M059J (cell line): ENCODE measurements at places on chromosomes 7 and 10. TPM values are rescaled to one million over a fixed set of nuclear protein-coding genes. Genes with fewer than 3 reads are reported as not detected.

The VWDE gene
- total RNA-seq = 3.2 and 4.4 TPM in 2 replicates

The WDFY4 gene
- not detected in 2 replicates for total RNA-seq

The NUDT13 gene
- total RNA-seq = not detected in 2 replicates

The KCP gene
- total RNA-seq = not detected in 2 replicates

The SPDYE11 gene
- not detected in 2 replicates for total RNA-seq

The GDF2 gene
- not detected in 2 replicates for total RNA-seq

GRCh38 chr7:115409682-115410433, 488.0 kb downstream of the MDFIC start:
- DNase-seq = no peak

- peak; percentile 89 for DNase-seq
Measured at GRCh38 chr10:49550563-49550962, 11.6 kb upstream of the ERCC6 start.

- no peak for DNase-seq
Measured at GRCh38 chr7:45086331-45087065, 2.3 kb downstream of the NACAD start.

DNA sequence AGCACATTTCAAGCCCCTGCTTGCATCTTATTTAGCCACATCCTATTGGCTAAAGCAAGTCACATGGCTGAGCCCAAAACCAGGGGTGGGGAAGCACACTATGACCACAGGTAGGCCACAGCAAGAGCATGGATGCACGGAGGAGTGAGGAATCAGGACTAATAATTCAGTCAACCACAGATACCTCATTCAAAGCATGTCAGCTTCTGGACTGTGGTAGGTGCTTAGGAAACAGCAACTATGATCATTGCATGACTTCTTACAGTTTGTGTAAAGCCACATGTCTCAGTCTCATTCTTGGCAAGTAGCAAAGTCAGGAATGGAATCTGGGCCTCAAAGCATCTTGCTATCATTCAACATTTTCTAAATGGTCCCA, 79.0 kb upstream of the EMX2 start:
- DNase-seq = no peak

DNA sequence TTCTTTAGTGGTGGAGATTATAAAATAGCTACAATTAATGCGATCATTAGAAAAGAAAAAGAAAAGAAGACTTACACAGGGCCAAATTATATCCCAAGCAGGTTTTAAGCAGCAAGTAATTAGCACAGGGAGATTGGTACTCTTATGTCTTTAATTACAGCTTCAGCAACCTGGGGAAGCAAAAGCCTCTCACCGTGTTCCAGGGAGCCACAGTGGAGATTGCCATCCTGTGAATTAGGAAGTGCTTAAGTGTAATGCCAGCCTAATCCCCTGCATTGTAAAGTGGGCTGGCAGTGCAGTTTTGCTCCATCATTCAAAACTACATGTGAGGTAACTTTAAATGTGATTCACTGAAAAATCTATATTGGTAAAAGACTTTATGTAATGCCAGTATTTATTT, 533.5 kb upstream of the COBL start:
- DNase-seq = no peak

- no peak for DNase-seq
Measured at GRCh38 chr10:83476211-83476610, 663.1 kb upstream of the GHITM start.

- DNase-seq = no peak
Measured at GRCh38 chr10:133339708-133340380, 3.1 kb upstream of the CALY start.

GRCh38 chr10:89975771-89976170, 274.4 kb downstream of the KIF20B start:
- DNase-seq = no peak

- DNase-seq = peak; percentile 91
Measured at GRCh38 chr7:101941481-101942383, 124.3 kb downstream of the CUX1 start.

DNA sequence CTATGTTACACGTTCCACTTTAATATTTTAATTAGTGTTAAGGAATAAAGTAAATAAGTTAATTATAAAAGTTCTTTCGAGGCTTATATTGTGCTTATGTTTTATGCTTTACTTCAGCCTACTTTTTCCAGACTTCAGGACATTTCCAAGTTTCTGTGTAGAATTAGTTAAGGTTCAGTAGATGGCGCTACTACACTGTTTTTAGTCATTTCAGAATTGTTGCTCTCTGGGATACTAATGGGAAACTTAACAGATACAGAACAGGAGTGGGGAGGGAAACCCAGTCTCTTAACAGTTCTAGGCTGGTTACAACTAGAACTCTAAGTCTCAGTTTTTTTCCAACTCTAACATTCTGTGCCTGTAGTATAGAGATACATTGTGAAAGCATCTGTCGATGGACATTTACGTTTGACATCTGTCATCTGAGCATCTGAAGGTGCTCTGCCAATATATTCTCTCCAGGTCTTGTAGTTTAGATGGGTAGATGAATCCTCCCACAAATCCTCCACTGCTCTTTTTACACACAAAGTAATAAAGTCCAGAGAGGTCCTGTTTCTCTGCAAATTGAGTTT, 56.8 kb upstream of the FAM171A1 start:
- peak; percentile 41 for DNase-seq

- no peak for DNase-seq
Measured at GRCh38 chr7:19295376-19295775, 150.2 kb upstream of the FERD3L start.

DNA sequence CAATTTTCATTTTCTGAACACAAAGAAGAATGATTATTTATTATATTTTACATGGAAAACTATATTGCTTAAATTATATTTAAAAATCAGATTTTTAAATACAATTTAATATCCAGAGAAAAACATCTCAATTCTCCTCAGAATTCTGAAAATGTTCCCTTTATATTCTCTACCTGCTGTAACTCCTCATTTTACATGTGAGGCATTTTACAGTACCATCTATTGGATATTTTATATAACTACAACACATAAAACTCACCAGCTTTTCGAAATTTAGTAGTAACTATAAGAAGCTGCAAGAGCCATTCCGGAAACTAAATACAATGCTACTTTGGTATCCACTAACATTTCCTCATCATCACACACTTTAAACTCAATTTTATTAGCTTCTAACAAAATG, 264.6 kb downstream of the DGKB start:
- no peak for DNase-seq

DNA sequence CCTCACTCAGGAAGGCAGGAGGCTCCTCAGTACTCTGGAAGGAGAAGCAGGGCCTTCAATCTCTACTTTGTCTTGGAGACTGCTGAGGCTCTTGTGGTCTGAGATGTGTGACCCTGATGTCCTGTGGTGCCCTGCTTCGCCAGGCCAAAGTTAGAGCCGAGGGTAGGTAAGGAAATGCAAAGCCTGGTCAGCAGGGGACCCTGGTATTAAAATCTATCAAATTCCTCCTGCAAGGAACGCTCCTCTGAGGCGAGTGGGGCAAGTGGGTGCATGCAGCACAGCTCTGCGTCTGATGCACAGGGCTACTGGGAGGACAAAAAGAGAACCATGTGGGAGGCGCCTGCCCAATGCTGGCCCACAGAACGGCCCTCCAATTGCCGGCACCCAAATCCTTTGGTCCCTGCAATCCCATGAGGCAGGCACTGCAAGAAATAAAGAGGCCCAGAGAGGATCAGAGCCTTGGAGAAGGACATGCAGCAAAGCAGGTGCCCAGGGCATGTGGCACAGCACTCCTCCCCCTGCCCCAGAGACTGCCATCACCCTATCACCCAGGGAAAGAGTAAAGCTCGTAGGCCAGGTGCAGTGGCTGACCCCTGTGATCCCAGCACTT, 23.1 kb upstream of the ZMIZ1 start:
- DNase-seq = no peak

DNA sequence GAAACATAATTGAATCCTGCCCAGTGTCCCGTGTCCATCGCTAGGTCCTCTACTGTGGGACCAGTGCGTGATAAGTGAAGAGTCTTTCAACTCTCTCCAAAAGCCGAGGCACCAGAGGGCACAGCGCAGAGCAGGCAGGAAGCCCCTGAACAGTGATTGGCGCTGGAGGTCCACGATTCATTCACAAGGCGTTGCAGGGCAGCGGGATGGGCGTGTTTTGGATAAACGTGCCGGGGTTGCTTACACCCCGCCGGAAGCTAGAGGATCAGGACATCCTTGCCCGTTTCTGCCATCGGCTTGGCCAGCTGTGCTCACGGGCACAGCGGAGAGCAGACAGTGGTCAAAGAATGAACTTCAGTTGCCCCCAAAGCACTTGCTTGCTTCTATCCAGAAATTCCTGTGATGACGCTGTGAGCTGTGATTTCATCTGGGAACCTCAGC, 86.0 kb upstream of the PFKP start:
- peak; percentile 3 for DNase-seq

DNA sequence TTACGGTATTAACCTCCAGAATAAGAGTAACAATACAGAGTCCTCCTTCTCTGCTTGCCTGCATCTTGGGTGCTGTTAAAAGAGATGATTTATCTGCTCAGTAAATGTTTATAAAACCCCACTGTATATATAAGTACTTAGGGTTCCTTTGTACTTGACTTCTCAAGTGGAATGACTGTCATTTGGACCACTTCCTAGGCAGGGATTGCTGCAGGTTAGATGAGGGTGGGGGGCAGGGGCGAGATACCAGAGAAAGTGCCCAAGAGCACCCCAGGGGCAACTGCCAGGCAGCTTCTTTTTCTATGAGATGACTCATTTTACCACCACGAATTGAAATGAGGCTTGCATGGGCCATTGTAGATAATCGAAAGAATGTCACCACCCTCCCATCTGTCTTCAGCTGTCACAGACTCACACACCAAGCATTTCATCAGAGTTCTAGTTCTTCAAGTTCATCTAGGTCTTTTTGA, 421.9 kb upstream of the GALNT17 start:
- peak; percentile 99 for DNase-seq

- DNase-seq = no peak
Measured at GRCh38 chr10:73771722-73772280, 10.0 kb upstream of the CHCHD1 start.

- DNase-seq = no peak
Measured at GRCh38 chr7:937856-938484, 16.5 kb downstream of the ADAP1 start.

DNA sequence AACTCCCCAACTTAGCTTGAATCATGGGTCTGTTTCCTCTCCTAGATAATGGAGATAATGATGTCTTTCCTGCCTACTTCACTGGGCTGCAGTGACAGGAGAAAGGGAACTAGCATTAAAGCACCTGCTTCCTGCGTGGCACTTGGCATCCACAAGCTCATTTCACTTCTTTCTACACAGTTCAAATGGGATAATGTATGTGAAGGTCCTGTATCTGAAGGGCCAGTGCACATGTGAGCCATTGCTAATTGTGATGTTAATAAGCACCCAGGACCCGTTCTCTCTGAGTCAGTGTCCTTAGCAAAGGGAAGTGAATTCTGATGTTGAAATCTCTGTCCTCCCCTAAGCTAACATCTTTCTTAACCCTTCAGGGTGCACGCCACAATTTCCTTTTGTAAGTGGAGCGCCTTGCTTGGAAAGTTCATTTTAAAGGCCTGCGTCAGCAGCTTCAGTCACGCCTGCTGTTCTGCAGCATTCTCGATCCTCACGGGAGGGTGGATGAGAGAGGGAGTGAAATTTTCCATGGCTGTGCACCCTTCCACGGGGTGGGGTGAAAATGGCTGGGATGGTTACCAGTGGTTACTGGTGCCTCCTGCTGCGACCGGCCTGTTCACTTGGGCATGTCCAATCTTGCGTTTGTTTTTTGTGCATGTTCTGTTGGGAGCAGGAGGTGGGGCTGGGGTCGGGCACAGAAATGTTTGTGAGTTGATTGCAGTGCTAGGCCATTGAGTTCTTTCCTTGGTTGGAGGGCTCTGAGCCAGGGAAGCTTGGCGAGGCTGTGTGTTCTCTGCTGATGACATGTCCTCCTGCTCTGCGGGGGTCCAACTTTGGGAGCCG, 59.2 kb downstream of the HK1 start:
- peak; percentile 70 for DNase-seq

- DNase-seq = no peak
Measured at GRCh38 chr10:52322936-52323335, 8.9 kb downstream of the DKK1 start.

DNA sequence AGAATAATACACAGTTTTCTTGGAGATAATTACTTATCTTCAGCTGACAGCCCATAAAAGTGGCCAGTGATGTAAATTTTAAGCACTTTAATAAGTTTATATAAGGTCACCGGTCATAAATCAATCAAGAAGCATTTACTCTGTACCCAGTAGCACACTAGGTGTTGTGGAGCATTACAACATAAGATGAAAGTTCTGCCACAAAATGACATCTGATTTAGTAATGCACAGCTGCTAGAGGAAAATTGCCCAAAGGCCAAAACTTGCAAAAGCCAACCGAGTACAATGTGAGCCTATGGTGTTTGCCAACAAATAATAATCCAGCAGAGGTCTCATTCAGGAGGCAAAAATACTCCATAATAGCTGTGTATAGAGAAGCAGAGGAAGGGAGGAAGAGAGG, 63.6 kb downstream of the GPR37 start:
- peak; percentile 68 for DNase-seq
